Left lung (tissue), 14 donors: ENCODE measurements at places on chromosomes 6 and 20. TPM values are rescaled to one million over a fixed set of nuclear protein-coding genes. Genes with fewer than 3 reads are reported as not detected.
A peak's percentile ranks its signal among the peaks of the same experiment; 100 is the strongest.

DNA sequence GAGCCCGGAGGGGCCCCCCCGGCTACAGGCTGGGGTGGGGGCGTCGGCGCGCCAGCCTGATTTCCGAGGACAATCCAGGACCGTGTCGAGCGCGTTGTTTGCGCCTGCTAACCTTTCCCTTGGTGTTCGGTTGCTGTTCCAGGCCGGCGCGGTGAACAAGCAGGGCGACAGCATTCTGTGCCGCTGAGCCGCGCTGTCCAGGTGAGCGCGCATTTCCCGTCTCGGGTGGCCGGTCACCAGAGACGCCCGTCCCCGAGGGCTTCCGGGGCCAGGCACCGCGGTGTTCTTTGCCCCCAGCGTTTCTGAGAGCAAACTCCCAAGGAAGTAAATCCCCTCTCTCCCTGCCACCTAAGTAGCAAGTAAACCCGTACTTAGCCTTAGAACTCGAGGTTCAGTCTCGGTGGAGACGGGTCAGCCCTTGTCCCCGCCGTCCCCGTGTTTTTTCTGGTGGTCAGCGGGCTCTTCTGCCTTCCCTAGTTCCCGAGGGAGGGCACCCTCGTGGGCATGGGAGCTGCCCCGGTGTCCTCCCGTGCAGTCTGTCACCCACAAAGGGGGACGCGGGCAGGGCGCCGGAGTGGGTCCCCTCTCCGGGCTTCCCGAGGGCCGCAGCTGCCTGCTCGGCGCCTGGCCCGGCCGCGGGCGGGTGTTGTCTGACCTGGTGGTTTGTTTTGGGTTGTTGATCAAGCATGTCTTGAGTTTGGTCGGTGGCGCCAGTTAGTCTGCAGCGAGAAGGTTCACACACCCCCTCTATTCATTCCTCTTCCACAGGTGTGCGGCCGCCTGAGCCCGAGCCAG, 1.5 kb downstream of the ID4 start:
- DNase-seq, result peak; percentile 64
- peaks cover 4% of the 10 kb centered on the region for H3K4me1 ChIP-seq
- no peaks in the 10 kb centered on the region for H3K36me3 ChIP-seq

GRCh38 chr20:61346996-61347395, 94.9 kb downstream of the CDH4 start:
- no peaks in the 10 kb centered on the region for H3K4me1 ChIP-seq
- no peak overlapping the region for H3K27ac ChIP-seq
- no peak for DNase-seq
- peaks cover 45% of the 10 kb centered on the region for H3K27me3 ChIP-seq
- H3K36me3 ChIP-seq, result no peaks in the 10 kb centered on the region

ENPP1 gene
- 2.5 TPM for polyA plus RNA-seq

GRCh38 chr20:1321654-1321939, 7.3 kb downstream of the SDCBP2 start:
- H3K4me3 ChIP-seq, result no peak overlapping the region
- peaks cover 15% of the 10 kb centered on the region for H3K4me1 ChIP-seq
- DNase-seq, result no peak
- peak overlapping the region; percentile 99 for H3K27ac ChIP-seq
- no peaks in the 10 kb centered on the region for H3K27me3 ChIP-seq

DNA sequence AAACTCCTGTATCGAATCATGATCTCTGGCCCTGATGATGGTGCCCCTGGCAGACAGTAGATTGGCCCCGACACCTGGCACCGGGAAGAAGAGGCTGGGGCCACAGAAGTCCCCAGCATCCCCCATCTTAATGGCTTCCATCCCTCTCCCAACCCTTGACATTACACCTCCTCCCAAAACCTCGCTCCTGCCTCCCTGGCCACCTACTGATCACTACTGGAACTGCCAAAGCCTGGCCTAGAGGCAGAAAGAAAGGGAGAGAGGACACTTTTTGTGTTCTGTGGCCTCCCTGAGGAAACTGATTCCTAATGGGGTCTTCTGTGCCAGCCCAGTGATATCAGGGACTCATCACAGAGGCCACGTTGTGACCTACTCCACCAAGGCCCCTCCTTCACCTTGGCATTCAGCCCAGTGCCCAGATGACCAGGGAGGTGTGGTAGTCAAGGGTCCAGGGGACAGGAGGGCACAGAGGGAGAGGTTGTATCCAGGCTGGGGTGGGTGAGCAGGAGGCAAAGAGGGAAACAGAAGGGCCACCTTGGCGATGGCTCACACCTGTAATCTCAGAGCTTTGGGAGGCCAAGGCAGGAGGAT, 6.1 kb downstream of the C20orf173 start:
- H3K4me1 ChIP-seq, result no peaks in the 10 kb centered on the region
- H3K27me3 ChIP-seq, result no peaks in the 10 kb centered on the region
- no peak for DNase-seq
- H3K4me3 ChIP-seq, result no peak overlapping the region
- no peak overlapping the region for H3K27ac ChIP-seq
- no peaks in the 10 kb centered on the region for H3K36me3 ChIP-seq

DNA sequence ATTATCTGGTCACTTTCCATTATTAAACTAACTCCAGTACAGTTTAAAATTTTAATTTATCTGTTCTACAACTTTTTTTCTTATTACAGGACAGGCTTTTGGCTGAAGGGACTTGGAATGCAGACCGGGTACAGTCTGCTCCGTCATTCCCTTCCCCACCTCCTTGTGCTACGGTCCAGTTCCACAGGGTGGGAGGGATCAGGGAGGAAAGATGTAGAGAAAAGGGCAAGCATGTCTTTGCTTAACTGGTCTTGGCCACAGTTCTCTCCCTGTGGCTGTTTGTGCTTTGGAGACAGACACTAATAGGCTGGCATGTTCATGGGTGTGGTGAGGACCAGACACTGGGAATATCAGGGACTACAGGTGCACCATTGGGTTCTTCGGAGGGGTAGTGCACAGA, 12.1 kb upstream of the RGS17 start:
- H3K27me3 ChIP-seq, result no peaks in the 10 kb centered on the region
- H3K4me3 ChIP-seq, result no peak overlapping the region
- no peaks in the 10 kb centered on the region for H3K36me3 ChIP-seq

- H3K4me1 ChIP-seq, result no peaks in the 10 kb centered on the region
- no peak overlapping the region for H3K27ac ChIP-seq
- no peaks in the 10 kb centered on the region for H3K36me3 ChIP-seq
- peaks cover under 1% of the 10 kb centered on the region for H3K27me3 ChIP-seq
- no peak overlapping the region for H3K4me3 ChIP-seq
Observed at GRCh38 chr20:59813948-59814839, 119.2 kb downstream of the SYCP2 start.

GRCh38 chr6:40356242-40356910, 230.8 kb downstream of the LRFN2 start:
- no peaks in the 10 kb centered on the region for H3K36me3 ChIP-seq
- no peak overlapping the region for H3K27ac ChIP-seq
- H3K27me3 ChIP-seq, result no peaks in the 10 kb centered on the region
- H3K4me1 ChIP-seq, result no peaks in the 10 kb centered on the region
- H3K4me3 ChIP-seq, result no peak overlapping the region

DNA sequence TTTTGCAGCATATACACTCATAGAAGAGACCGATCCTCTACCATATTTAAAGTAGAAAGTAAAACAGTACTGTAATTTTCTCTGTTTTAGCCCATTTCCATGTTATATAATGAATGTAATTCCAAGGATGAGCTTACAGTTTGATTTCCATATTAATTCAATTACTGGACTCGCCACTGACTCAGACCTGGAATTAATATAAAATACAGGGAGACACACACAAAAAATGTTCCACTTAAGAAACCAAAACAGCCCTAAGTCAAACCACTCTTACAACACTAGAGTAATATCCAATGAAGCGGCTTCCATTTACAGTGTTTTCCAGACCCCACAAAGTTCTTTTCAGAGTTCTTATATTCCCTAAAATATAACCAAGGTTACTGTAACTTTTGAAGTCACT, 110.6 kb downstream of the BACH2 start:
- H3K27ac ChIP-seq, result no peak overlapping the region
- no peaks in the 10 kb centered on the region for H3K36me3 ChIP-seq
- H3K27me3 ChIP-seq, result no peaks in the 10 kb centered on the region
- peaks cover 39% of the 10 kb centered on the region for H3K4me1 ChIP-seq
- no peak for DNase-seq

DNA sequence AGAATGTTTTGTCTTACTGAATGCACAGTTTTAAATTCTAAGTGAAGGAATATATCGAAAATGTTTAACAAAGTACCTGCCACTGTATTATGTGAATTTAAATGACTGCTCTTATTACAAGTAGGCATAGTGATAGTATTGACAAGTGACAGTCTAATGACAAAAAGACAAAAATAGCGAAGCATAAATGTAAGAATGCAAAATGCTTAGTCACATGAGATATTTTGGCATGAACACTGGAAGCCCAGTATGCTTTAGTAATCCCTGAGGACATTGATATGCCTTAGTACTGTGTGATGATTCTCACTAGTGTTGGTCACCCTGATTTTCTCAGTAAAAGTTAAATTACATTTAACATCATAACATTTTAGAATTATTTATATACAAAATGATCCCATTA, 153.5 kb downstream of the EYA4 start:
- no peak overlapping the region for H3K4me3 ChIP-seq
- no peak overlapping the region for H3K27ac ChIP-seq
- H3K4me1 ChIP-seq, result no peaks in the 10 kb centered on the region

GRCh38 chr6:35477028-35477427, 8.8 kb downstream of the RPL10A start:
- no peaks in the 10 kb centered on the region for H3K27me3 ChIP-seq
- no peaks in the 10 kb centered on the region for H3K36me3 ChIP-seq
- no peak overlapping the region for H3K4me3 ChIP-seq
- peaks cover 5% of the 10 kb centered on the region for H3K4me1 ChIP-seq
- DNase-seq, result no peak

GRCh38 chr6:138692978-138693909, 80.3 kb upstream of the CCDC28A start:
- H3K4me1 ChIP-seq, result no peaks in the 10 kb centered on the region
- peak overlapping the region; percentile 83 for H3K27ac ChIP-seq
- DNase-seq, result peak; percentile 80
- peak overlapping the region; percentile 71 for H3K4me3 ChIP-seq
- H3K36me3 ChIP-seq, result no peaks in the 10 kb centered on the region
- no peaks in the 10 kb centered on the region for H3K27me3 ChIP-seq

DNA sequence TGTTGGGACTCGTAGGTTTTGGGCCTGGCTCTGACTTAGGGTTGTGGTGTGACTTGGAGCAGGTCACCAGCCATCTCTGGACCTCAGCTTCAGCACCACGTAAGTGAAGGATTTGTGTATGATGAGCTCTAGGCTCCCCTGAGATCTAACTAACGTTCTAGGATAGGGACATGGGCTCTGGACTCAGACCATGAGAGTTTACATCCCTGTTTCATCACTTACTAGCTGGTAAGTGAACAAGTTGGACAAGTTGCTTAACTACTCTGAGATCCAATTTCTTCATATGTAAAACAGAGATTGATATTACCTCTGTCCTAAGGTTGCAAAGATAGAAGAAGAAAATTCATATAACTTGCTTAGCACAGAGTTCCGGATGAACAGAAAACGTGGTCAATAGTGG, 20.3 kb upstream of the PNPLA1 start:
- H3K27ac ChIP-seq, result no peak overlapping the region
- no peak overlapping the region for H3K4me3 ChIP-seq
- no peaks in the 10 kb centered on the region for H3K4me1 ChIP-seq
- H3K36me3 ChIP-seq, result no peaks in the 10 kb centered on the region
- no peak for DNase-seq

- H3K4me3 ChIP-seq, result no peak overlapping the region
- H3K27me3 ChIP-seq, result no peaks in the 10 kb centered on the region
- peak; percentile 75 for DNase-seq
- peak overlapping the region; percentile 69 for H3K27ac ChIP-seq
- H3K4me1 ChIP-seq, result peaks cover 11% of the 10 kb centered on the region
- H3K36me3 ChIP-seq, result no peaks in the 10 kb centered on the region
Observed at GRCh38 chr20:57440678-57441509, 49.7 kb downstream of the RBM38 start.

DNA sequence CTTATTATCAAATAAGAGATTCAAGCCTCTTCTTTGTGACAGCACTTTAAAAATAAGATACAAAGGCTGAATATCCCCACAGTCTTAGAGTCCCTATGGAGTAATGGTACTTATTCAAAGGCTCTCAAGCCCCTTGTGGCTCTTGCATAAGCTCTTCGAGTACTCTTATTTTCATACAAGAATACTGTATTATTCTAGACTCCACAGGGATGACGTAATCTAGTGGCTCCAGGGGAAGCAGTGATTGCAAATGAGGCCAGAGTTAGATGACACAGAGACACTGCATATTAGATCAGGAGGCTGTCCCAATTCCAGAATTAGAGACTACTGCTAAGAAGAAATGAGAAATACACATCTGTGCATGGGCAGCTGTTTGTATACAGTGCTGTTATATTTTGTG, 1195.9 kb upstream of the MAP3K7 start:
- no peaks in the 10 kb centered on the region for H3K36me3 ChIP-seq
- H3K4me3 ChIP-seq, result no peak overlapping the region
- H3K27me3 ChIP-seq, result no peaks in the 10 kb centered on the region
- no peaks in the 10 kb centered on the region for H3K4me1 ChIP-seq

TGM2 gene
- 89.0 TPM for polyA plus RNA-seq

DNA sequence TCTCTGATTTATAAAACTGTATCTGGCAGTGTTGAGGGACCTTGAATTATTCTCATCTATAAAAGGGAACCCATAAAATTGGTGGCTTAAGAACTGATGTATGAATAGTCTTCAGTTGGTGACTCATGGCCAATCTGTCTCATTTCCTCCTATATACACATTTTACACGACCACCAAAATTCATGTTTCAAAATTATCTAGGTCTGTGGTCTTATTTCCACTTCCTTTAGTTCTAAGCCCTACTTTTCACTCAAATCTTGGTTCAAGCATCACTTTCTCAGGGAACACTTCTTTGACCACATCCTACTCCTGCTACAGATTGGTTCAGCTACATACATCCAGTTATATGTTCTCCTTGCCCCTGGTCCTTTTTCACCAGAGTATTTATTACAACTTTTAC, 18.6 kb upstream of the ENPP1 start:
- H3K27ac ChIP-seq, result no peak overlapping the region
- H3K4me3 ChIP-seq, result no peak overlapping the region
- no peaks in the 10 kb centered on the region for H3K4me1 ChIP-seq
- no peak for DNase-seq

CDKN1A gene
- 5.4 TPM for polyA plus RNA-seq

DNA sequence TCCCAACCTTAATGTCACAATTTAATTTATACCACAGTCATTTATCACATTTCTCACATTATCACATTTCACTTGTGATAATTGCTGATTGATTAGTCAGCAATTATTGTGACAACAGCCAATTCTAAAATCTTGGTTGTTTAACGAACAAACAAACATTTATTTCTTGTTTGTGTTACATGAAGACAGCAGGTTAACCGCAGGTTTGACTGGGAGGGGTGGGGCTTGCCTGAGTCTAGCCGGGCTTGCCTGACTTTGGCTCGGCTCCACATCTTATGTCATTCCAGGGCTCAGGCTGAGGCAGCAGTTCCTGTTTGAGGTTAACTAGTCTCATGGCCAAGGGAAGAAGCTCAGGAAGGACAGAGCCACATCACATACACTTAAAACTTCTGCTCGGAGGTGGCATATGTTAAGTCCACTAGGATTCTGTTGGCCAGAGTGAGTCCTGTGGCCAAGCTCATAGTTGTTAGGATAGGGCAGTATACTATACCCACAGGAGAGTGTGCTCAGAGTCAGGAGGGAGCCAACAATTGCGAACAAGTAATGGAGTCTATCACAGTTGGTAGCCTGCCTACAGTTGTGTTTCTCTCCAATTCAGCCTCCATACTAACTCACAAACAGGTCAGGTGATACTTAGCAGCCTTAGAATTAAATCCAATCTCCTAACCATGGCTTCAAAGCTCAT, 90.0 kb upstream of the IFNGR1 start:
- no peak overlapping the region for H3K4me3 ChIP-seq
- H3K27me3 ChIP-seq, result no peaks in the 10 kb centered on the region
- H3K4me1 ChIP-seq, result peaks cover 38% of the 10 kb centered on the region
- DNase-seq, result peak; percentile 89
- no peaks in the 10 kb centered on the region for H3K36me3 ChIP-seq

GRCh38 chr6:3527651-3527977, 70.8 kb upstream of the SLC22A23 start:
- no peak overlapping the region for H3K27ac ChIP-seq
- no peaks in the 10 kb centered on the region for H3K4me1 ChIP-seq
- no peak overlapping the region for H3K4me3 ChIP-seq
- H3K27me3 ChIP-seq, result peaks cover 4% of the 10 kb centered on the region

SOBP gene
- 8.1 TPM for polyA plus RNA-seq

KHDC1L gene
- polyA plus RNA-seq, result 0.81 TPM
